Stimulated activated CD4-positive, alpha-beta T cell treated with anti-CD3 and anti-CD28 coated beads, Interleukin-1b, Interleukin-23, amount 100 ng/mL, for 4 hours (primary cell): ENCODE measurements at places on chromosomes 3 and 15.

DNA sequence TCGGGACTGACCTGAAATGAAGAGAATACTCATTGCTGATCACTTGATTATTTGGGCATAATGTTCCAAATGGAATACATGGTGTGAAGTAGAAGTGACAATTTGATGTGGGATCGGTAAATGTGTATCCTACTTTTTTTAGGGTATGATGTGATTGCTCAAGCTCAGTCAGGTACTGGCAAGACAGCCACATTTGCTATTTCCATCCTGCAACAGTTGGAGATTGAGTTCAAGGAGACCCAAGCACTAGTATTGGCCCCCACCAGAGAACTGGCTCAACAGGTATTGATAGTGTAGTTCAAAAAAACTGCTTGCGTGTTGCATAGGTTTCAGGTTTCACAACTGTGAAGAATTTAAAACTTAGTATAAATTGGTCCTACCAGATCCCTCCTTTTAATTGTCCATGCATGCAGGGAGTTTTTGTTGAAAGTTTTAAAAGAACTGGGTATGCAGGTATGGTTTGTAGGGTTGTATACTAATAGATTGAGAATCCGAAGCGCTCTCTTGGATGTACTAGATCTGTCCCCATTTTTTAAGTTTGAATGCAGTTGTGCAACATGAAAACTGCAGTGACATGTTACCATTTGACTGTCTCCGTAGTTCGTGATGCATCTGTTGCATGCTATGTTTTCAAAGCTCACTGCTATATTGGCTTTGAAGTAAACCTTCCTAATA lies 1.6 kb downstream of the EIF4A2 start:
- DNase-seq = no peak

GRCh38 chr3:59388555-59389270 lies 338.9 kb upstream of the CFAP20DC start:
- no peak for DNase-seq

- DNase-seq = no peak
Observed at GRCh38 chr3:171396048-171396447, 64.2 kb downstream of the TNIK start.

- no peak for DNase-seq
Observed at GRCh38 chr3:13769422-13769821, 110.4 kb downstream of the WNT7A start.
